Suppressor macrophage treated with lipopolysaccharide for 4 hours (primary cell): ENCODE measurements at places on chromosomes 4 and X.
A peak's percentile ranks its signal among the peaks of the same experiment; 100 is the strongest.

DNA sequence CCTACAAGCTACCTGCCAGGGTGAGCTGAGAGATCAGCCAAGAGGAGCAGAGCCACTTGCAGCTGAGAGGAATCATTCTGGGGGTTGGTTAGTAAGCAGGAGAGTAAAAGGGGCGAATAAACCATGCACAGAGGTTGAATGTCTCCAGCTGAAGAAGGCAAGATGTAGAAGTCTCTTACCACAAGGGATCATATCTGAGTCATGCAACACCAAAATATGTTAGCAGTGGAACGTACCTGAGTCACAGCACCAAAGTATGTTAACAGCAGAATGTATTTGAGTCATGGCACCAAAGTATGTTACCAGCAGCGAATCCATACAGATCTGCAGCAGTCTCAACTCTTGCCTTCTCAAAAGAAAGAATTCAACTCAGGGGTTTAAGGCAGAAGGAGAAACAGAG, 29.9 kb downstream of the C4orf51 start:
- no peak for DNase-seq

GRCh38 chrX:108306086-108306485, 132.1 kb downstream of the COL4A6 start:
- DNase-seq, result no peak

DNA sequence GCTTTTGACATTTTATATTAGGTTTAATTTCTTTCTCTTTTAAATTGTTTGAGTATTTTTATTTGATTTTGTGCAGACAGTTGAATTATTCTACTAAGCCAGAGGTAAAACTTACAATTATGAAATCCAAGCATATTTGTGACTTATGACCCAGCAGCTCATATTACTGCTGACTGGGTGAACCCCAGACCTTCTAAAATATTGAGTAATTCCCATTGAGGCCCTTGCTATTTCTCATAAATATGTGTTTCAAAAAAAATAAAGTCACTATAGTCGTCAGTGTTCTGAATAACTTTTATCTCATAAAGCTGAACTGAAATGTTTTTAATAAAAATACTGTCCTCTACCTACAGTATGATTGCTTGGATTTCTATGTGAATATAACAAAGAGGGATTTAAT, 303.1 kb downstream of the IQCM start:
- DNase-seq, result no peak

GRCh38 chr4:28555866-28556265, 1695.2 kb downstream of the STIM2 start:
- DNase-seq, result no peak

GRCh38 chrX:76657499-76657898, 230.0 kb downstream of the MAGEE1 start:
- no peak for DNase-seq

DNA sequence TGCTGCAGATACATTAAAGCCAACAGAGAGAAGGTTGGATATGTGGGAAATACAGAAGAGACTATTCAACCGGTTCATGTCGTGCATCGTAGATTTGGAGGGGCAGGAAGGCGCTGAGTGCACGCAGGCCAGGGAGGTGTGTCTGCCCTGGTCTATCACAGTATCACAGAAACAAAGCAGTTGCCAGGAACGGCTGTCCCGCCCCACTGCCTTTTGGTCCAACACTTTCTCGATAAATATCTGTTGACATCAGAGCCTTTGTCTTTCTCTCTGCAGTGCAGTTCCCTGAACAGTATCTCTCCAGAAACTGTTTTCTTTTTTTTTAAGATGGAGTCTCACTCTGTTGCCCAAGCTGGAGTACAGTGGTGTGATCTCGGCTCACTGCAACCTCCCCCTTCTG, 151.1 kb upstream of the BCOR start:
- DNase-seq, result no peak

- DNase-seq, result no peak
Observed at GRCh38 chr4:120769227-120769626, 153.3 kb downstream of the PRDM5 start.

DNA sequence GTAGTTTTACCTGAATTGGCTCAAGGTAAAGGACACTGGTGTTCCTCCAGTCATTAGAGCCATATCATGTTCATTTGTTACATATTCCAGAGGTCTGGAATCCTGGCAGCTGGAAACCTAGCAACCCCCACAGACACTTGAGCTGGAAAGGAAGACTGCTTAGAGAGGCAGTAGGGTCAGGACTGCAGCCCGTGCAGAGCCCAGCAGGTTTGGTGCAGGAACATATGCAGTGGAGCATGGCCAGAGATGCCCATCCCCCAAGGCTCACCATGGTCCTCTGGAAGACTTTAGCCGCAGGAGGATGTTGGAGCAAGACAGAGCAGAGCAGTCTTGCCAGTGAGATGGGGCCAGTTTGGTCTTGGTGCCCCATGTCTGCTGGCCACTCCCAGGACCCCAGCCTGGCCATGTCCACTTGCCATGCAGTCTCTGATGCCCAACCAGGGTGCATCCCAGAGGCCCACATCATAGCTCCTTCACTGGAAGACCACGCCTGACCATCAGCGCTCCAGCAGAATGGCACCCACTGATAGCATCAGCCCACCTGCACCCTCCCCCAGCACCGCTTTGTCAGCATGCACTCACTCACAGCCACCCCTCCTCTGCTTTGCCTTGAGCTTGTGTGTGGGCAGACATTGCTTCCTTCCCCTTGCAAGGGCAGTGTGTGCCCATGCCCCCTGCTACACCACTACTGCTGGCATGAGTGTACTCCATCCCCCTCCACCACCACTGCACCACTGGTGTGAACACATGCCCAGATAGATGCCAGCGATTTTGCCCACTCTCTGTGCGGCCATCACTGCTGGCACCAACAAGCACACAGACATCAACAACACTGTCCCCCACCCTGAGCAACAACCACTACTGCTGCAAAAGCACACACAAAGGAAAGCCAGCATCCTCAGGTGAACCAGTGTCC, 190.3 kb upstream of the SPOCK3 start:
- DNase-seq, result no peak

GRCh38 chr4:53688186-53688790, 97.0 kb upstream of the LNX1 start:
- DNase-seq, result peak; percentile 89

DNA sequence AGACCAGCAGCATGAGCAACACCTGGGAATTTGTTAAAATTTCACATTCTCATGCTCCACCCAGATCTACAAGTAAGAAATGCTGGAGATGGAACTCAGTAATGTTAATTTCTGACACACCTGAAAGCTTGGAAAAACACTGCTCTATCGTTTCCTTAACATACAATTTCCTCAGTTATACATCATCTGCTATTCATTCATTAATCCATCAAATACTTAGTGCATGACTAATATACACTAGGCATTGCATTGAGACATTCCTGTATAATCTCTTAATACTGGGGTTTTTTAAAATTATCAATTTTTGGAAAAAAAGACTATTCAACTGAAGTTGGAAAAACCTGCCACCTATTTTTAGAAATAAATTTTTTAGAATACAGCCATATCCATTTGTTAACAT, 106.1 kb downstream of the CHM start:
- DNase-seq, result no peak
